ENCODE measurements at places on chromosomes 13 and 19.

DNA sequence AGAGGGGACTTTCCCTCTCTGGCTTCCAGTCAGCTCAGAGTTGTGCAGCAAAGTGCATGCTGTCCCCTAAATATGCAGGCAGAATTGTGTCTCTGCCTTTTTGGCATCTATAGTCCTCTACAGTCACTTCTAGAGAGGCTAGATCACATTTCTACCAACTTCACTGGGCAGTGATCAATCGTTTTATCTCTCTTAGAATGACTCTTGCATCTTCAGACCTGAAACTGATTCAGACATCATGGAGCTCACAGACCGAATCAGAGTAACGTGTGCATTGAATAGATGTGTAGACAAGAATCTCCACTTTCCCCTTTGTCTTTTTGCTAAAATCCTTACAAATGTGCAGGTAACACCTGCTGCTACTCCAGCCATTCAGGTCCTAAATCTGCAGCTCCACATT, 6.2 kb downstream of the ZNF253 start:
- no peak for DNase-seq

DNA sequence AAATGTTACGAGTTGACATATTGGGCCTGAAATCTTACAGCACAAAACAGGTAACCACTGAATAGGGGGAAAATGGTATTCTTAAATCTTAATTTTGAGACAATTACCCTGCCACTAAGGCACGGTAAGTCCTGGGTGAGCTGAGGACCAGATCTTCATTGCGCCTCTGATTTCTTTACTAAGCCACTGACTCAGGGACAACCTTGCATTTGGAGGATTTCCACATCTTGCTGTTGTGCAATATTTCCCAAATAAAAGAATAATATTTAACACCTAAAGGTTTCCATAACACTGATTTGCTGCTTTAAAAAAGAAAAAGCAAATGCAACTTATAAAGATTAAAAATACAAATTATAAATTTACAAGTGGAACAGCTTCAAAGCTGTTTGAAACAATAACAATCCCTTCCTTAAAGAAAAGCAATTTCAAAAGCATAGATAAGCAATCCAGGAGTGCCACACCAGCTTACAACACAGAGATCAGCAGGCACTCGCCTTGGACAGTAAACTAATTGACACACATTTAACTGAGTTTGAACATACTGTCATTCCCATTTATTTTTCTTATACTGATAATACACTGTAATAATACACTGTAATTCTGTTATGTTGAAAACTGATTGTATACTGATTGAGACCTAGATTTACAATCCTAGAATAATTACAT, 79.6 kb upstream of the DOCK9 start:
- no peak for DNase-seq

DNA sequence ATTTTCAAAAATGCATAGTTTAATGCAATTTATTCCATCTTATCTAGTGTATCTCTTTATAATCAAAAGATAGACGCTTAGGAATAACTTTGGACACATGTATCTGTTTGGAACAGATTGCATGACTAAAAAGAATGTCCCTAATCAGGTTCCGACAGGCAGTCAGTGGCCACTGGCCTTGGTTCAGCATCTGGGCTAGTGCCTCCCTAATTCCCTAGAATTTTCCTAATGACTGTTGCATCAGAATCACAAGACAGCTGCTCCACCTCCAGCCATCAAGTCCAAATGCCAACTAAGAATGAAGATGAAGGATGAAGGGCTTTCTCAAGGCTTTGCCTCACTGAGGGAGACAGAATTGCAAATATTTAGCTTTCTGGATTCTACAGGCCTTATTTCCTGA, 173.8 kb downstream of the EFNB2 start:
- DNase-seq: no peak

- DNase-seq: no peak
These were observed 35.0 kb downstream of the AMER2 start for GRCh38 chr13:25136880-25137787.

- no peak for DNase-seq
These were observed 60.0 kb upstream of the LRCH1 start for GRCh38 chr13:46492946-46493345.
